ENCODE measurements at places on chromosomes 12 and 14. TPM values are rescaled to one million over a fixed set of nuclear protein-coding genes. Genes with fewer than 3 reads are reported as not detected.

The RNU7-1 gene
- total RNA-seq = not detected

The MYO1H gene
- total RNA-seq = not detected

The KRT78 gene
- not detected for total RNA-seq

The HOXC12 gene
- not detected for total RNA-seq

The PLEKHG7 gene
- total RNA-seq = not detected

The TAMALIN gene
- 30.8 TPM for total RNA-seq

The KCNH3 gene
- 0.43 TPM for total RNA-seq

The OVCH1 gene
- 0.35 TPM for total RNA-seq

The FKBP3 gene
- 27.4 TPM for total RNA-seq

The CD163 gene
- 63.1 TPM for total RNA-seq

The GDF3 gene
- total RNA-seq = not detected

The TUNAR gene
- total RNA-seq = 4.2 TPM

The ETNK1 gene
- 145 TPM for total RNA-seq

The NPAS3 gene
- 15.2 TPM for total RNA-seq

The LRP1 gene
- 361 TPM for total RNA-seq

The NOVA1 gene
- total RNA-seq = 24.1 TPM

The KLRC3 gene
- not detected for total RNA-seq

The ADCY4 gene
- total RNA-seq = 65.1 TPM

The TMEM119 gene
- total RNA-seq = 11.5 TPM

The IGF1 gene
- total RNA-seq = 22.9 TPM

The SPIC gene
- not detected for total RNA-seq

The SALL2 gene
- total RNA-seq = 16.6 TPM

The RTN1 gene
- total RNA-seq = 4.2 TPM

The CACNA2D4 gene
- total RNA-seq = 2.6 TPM

The CRIP1 gene
- total RNA-seq = 15.1 TPM

The ITGB7 gene
- not detected for total RNA-seq

The KCNA5 gene
- total RNA-seq = not detected

The TMPO gene
- total RNA-seq = 91.5 TPM

The EEF1AKMT3 gene
- 9.7 TPM for total RNA-seq

The CLEC6A gene
- not detected for total RNA-seq

The CINP gene
- 25.2 TPM for total RNA-seq

The KRT77 gene
- not detected for total RNA-seq

The ZNF891 gene
- 9.8 TPM for total RNA-seq

The KRT83 gene
- total RNA-seq = not detected

The CCDC175 gene
- not detected for total RNA-seq

The GALNT8 gene
- total RNA-seq = 0.70 TPM

The KRT72 gene
- total RNA-seq = not detected

The ARHGEF40 gene
- total RNA-seq = 25.3 TPM

The DHRS4L2 gene
- 17.2 TPM for total RNA-seq

The CPM gene
- 20.0 TPM for total RNA-seq

The GPR132 gene
- total RNA-seq = not detected

The FGD6 gene
- total RNA-seq = 7.6 TPM

The CLEC1B gene
- total RNA-seq = not detected

The ASIC1 gene
- not detected for total RNA-seq

The PZP gene
- 0.79 TPM for total RNA-seq

The EML5 gene
- 4.4 TPM for total RNA-seq

The SSPN gene
- total RNA-seq = 76.7 TPM

The IFNG gene
- total RNA-seq = not detected

The TRAFD1 gene
- 51.6 TPM for total RNA-seq
